Bronchial epithelial cell (primary cell): ENCODE measurements at places on chromosomes 1 and 21. TPM values are rescaled to one million over a fixed set of nuclear protein-coding genes. Genes with fewer than 3 reads are reported as not detected.

MRPS15 gene
- 64.5 and 81.0 TPM in 2 replicates for total RNA-seq

S100A10 gene
- total RNA-seq: 120 and 212 TPM in 2 replicates

AHCYL1 gene
- total RNA-seq: 31.6 and 75.1 TPM in 2 replicates

RCAN1 gene
- 22.1 and 88.8 TPM in 2 replicates for total RNA-seq

TEDDM1 gene
- not detected in 2 replicates for total RNA-seq

CDC42BPA gene
- total RNA-seq: 25.8 and 43.8 TPM in 2 replicates

FTCD gene
- not detected in 2 replicates for total RNA-seq

KCND3 gene
- total RNA-seq: under 0.01 and 0.13 TPM in 2 replicates

ITLN2 gene
- 0.26 TPM in 1 of 2 replicates, not detected in the other for total RNA-seq

PPFIA4 gene
- total RNA-seq: 4.2 and 9.2 TPM in 2 replicates

GBP4 gene
- under 0.01 TPM in 2 replicates for total RNA-seq

FMO3 gene
- total RNA-seq: not detected in 2 replicates

LRRC38 gene
- total RNA-seq: not detected in 2 replicates

ABCD3 gene
- 29.2 and 40.6 TPM in 2 replicates for total RNA-seq

PINK1 gene
- total RNA-seq: 61.1 and 73.0 TPM in 2 replicates

KISS1 gene
- not detected in 2 replicates for total RNA-seq

LCA5L gene
- total RNA-seq: 0.53 and 3.2 TPM in 2 replicates

DSTYK gene
- total RNA-seq: 11.3 and 13.7 TPM in 2 replicates

KRTAP11-1 gene
- total RNA-seq: not detected in 2 replicates

RIMKLA gene
- total RNA-seq: under 0.01 TPM in 1 of 2 replicates, not detected in the other

RXFP4 gene
- total RNA-seq: not detected in 2 replicates

GTF2B gene
- 38.0 and 40.8 TPM in 2 replicates for total RNA-seq

SLAMF7 gene
- 0.79 and 3.3 TPM in 2 replicates for total RNA-seq

KIF14 gene
- 0.51 and 0.79 TPM in 2 replicates for total RNA-seq

GIPC2 gene
- total RNA-seq: 0.38 and 1.1 TPM in 2 replicates

INKA2 gene
- 4.5 and 6.0 TPM in 2 replicates for total RNA-seq

IQCC gene
- 2.6 and 3.6 TPM in 2 replicates for total RNA-seq

TCEA3 gene
- 6.6 and 10.5 TPM in 2 replicates for total RNA-seq

PAPPA2 gene
- total RNA-seq: 5.1 and 8.7 TPM in 2 replicates

RRAGC gene
- 21.0 and 23.4 TPM in 2 replicates for total RNA-seq

RUNX3 gene
- total RNA-seq: 0.13 and 0.26 TPM in 2 replicates

FCMR gene
- 0.38 TPM in 1 of 2 replicates, not detected in the other for total RNA-seq

GPR52 gene
- 1.1 and 1.5 TPM in 2 replicates for total RNA-seq

NUDT4B gene
- total RNA-seq: 2.6 and 13.6 TPM in 2 replicates

OR2T2 gene
- not detected in 2 replicates for total RNA-seq

TAL1 gene
- under 0.01 TPM in 1 of 2 replicates, not detected in the other for total RNA-seq

CLIC6 gene
- 0.26 TPM in 1 of 2 replicates, not detected in the other for total RNA-seq

CFHR5 gene
- total RNA-seq: not detected in 2 replicates

CLCA4 gene
- 12.1 and 45.8 TPM in 2 replicates for total RNA-seq

DIO1 gene
- total RNA-seq: not detected in 2 replicates

FAM78B gene
- 0.13 and 0.26 TPM in 2 replicates for total RNA-seq

CFHR4 gene
- not detected in 2 replicates for total RNA-seq

DPM3 gene
- 37.4 and 43.5 TPM in 2 replicates for total RNA-seq

BTBD19 gene
- total RNA-seq: 0.53 and 0.77 TPM in 2 replicates

FCN3 gene
- 0.26 TPM in 2 replicates for total RNA-seq

SIM2 gene
- 0.26 TPM in 2 replicates for total RNA-seq

BGLAP gene
- 0.51 TPM in 1 of 2 replicates, not detected in the other for total RNA-seq

ILF2 gene
- 78.9 and 114 TPM in 2 replicates for total RNA-seq

EPS8L3 gene
- total RNA-seq: not detected in 2 replicates

ATXN7L2 gene
- 0.64 and 1.3 TPM in 2 replicates for total RNA-seq

PLOD1 gene
- total RNA-seq: 54.8 and 65.3 TPM in 2 replicates

OR2L13 gene
- not detected in 2 replicates for total RNA-seq

GPR37L1 gene
- total RNA-seq: under 0.01 TPM in 1 of 2 replicates, not detected in the other

UMODL1 gene
- not detected in 2 replicates for total RNA-seq

SETDB1 gene
- total RNA-seq: 24.0 and 24.7 TPM in 2 replicates

AMPD1 gene
- total RNA-seq: 0.13 TPM in 1 of 2 replicates, not detected in the other

MAB21L3 gene
- total RNA-seq: 0.53 and 1.9 TPM in 2 replicates

MACF1 gene
- total RNA-seq: 163 and 228 TPM in 2 replicates
